ENCODE measurements at places on chromosomes 6 and 20.

DNA sequence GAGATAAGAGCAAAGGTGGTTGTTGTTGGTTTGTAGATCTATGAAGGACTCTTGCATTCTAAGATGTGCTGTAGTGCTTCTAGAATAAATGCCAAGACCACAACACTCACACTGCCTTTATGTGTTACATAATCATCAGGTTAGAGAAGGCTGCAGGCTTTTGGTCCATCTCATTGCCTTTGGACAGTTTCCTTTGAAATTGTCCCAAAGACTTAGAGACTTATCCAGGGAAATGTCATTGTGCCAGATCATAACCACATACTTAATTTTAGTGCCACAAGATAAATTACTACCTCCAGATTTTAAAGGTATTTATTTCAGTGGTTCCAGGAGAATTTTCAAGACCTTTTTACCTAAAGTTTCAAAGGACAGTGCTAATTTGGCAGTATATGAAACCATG, 666.6 kb upstream of the CITED2 start:
- no peak for DNase-seq

- DNase-seq = no peak
These were observed 367 bp downstream of the NRSN2 start for GRCh38 chr20:347317-347639.

DNA sequence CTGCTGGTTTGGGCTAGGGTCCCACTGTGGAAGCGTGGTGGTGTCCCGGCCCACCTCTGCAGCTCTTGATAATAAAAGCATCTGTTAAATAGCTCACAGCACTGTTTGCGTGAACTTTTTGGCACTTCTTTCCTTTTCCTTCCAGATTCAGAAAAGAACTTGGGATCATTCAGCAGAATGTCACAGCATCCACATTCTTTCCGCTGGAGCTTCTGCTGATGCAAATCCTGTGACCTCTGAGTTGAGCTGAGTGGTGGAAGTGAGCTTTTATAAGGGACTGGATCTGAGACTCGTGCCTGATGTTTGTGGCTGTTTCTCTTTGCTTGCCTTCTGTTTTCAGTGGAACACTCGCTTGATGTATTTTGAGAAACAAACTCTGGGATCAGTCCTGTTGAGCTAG, 3.9 kb downstream of the OSBPL2 start:
- no peak for DNase-seq

DNA sequence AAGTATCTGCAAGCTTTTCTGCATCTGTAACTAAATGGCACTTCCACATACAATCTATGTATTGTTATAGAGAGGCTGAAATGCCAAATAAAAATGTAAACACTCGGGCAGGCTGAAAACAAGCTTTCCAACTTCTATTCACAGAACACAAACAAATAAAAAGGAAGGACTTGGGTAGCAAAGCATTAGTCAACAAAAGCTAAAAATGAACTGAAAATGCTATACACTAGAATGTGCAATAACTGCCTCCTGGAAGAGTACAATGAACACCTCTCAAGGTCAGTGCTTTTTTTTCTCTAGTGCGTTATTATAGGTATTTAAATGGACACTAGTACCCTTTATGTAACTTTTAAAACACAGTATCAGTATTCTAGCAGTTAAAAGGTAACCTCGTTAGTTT, 31.4 kb downstream of the STK38 start:
- DNase-seq = no peak

DNA sequence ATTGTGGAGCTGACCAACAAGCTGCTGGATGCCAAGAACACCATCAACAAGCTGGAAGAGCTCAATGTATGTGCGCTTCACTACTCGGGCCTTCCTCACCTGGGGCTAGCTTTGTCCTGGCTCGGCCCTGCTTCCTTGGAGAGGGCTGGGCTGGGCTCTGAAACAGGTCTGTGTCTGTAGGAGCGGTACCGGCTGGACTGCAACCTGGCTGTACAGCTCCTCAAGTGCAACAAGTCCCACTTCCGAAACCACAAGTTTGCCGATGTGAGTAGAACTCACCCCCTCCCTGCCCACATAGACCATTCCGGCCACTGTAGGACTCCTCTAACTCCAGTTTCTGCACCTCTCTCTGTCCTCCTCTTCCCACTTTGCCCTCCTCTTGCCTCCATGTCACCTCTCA, 6.7 kb downstream of the LRRC73 start:
- DNase-seq = no peak

GRCh38 chr6:135222623-135223022, 41.5 kb downstream of the MYB start:
- no peak for DNase-seq

DNA sequence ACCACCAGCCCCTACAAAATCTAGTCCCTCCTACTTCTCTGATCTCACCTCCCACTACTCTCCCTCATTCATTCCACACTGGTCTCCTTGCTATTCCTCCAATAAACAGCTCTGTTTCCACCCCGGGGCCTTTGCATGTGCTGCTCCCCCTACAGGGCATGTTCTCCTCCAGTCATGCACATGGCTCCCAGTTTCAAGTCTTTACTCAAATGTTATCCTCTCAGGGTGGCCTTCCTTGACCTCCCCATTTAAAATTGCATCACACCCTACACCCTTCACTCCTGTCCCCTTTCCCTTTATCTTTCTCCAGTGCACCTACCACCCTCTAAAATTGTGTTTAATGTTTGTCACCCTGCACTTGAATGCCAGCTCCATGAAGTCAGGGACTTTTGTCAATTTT, 174.5 kb downstream of the MRPL14 start:
- no peak for DNase-seq

- DNase-seq = no peak
These were observed 49.7 kb downstream of the TP53INP2 start for GRCh38 chr20:34753706-34754461.

- DNase-seq = no peak
These were observed 230.1 kb upstream of the SUPT3H start for GRCh38 chr6:45607798-45608197.
